NCI-H2029 (cell line): ENCODE measurements at places on chromosomes 16 and 17.

GRCh38 chr16:66604376-66605176 lies at the start of gene CMTM3:
TSS of gene CMTM3 (plus strand) at chr16:66604704. CDS start at chr16:66604806, 102 bp downstream.
- DNase-seq, result no peak

DNA sequence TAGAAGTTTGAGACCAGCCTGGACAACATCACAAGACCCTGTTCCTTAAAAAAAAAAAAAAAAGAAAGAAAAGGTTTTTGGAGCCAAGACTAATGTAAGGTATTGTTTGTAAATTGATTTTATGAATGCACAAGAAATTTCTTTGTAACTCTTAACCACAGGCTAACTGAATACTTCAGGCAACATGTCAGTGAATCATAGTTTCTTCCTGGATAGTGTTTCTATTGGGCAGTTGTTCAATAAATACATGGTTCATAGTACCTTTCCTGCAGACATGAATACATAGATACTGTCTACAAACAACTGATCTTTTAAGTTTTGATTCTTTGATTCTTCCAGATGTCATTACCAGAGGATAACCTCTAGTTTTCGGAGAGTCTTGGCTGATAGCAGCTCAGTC lies 11.6 kb downstream of the DDX42 start:
- no peak for DNase-seq

GRCh38 chr17:61507383-61508066 lies 55.3 kb downstream of the TBX4 start:
- DNase-seq, result no peak

- no peak for DNase-seq
Measured at GRCh38 chr17:27588354-27588753, 42.6 kb upstream of the LGALS9 start.

GRCh38 chr17:17771498-17772201 lies 65.1 kb downstream of the SREBF1 start:
- DNase-seq, result no peak

- no peak for DNase-seq
Measured at GRCh38 chr16:74570412-74571301, 36.3 kb downstream of the GLG1 start.

- DNase-seq, result no peak
Measured at GRCh38 chr17:81738801-81739393, 26.8 kb downstream of the SLC25A10 start.

DNA sequence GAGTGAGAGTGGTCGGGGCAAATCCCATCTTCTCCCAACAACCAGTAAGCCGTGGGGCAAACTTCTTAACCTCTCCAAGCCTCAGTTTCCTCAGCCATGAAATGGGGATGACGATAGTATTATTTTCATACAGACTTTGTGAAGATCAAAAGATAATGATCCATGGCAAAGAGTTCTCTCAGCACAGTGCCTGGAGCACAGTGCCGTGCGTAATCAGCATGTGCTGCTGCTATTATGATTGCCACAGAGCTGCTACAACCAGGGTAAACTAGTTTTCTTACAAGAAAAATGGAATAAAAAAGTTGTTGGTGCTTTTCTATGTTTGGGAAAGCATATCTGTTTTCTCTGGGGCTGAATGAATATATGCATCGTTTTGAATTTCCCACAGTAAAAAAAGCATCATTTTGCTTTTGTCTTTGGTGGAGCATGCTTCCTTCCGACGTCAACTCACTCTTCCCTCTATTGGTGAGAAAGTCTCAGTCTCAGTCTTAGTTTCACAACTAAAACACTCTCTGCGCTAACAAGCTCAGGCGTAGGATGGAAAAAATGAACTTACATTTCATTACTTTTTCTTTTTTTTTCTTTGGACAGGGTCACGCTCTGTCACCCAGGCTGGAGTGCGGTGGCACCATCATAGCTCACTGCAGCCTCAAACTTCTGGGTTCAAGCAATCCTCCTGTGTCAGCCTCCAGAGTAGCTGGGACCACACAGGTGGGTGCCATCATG lies 37.2 kb downstream of the CDK5R1 start:
- DNase-seq, result no peak

- no peak for DNase-seq
Measured at GRCh38 chr16:4813251-4814003, 11.0 kb upstream of the ROGDI start.

DNA sequence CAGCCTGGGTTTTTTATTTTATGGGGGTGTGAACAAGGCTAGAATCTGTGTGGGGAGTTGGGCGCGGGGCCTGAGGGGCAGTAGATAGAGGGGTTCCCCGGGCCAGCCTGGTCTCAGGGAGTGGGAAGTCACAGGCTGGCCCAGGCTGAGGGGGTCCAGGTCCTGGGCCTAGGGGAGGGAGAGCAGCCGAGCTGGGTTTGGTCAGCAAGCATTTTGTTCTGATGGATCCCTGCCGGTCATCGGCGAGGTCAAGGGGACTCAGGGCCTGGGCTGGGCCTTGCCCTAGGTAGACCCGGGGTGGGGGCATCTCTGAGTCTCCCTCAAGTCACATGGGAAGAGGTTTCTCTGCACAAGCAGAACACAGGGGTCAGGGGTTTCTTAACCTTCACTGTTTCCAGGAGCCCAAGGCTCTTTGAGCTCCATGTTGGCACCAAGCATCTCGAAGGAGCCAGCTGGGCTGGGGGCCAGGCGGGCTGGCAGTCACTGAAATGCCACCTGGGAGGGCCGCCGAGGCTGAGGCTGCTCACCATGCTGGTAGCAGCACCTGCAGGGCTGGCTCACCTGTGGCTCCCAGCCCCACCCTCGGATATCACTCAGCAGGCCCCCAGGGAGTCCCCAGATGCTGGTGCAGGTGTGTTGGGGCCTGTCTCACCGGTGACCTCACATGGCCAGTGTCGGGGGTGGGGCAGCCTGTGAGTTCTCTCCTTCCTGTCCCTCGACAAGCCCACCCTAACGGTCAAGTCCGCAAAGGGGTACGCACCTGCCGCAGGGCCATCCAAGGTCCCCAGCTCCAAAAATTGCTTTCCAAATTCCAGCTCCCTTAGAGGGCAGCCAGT lies 41.0 kb downstream of the SLC7A5 start:
- no peak for DNase-seq

DNA sequence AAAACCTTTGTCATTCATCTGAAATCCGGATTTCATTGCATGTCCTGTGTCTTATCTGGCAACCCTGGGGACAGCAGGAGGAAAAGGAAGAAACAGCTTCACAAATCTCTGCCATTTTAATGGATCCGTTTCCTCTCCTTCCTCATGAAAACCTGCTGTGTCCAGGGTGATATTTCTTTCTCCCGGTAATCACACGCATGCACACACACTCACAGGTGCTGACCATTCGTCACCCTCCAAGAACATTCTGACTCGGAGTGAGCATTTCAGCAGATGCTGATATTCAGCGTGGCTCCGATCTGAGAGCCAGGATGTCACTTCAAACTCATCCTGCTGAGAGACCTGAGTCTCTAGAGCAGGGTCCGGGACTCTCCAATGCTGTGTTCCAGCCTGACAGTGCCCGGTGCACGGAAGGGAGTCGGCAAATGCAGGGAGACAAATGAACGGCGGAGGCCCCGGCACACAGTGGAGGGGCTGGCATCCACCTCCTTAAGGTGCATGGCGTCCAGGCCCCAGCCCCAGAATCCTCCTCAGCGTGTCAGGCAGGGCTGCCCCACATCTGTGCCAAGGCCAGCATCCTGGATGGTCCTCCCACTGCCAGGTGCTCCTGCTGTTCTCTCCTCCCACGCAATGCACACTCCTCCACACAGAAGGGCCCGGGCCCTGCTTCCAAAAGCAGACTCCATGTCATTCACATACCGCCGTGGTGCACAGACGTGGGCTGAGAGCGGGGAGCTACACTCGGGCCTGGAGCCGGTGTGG lies 70.7 kb downstream of the RBFOX3 start:
- DNase-seq, result no peak

- DNase-seq, result peak; percentile 82
Measured at GRCh38 chr17:48153691-48154358, 46.3 kb downstream of the SNX11 start.

- no peak for DNase-seq
Measured at GRCh38 chr16:1485847-1486496, 2.8 kb downstream of the PTX4 start.

- DNase-seq, result no peak
Measured at GRCh38 chr17:19327031-19327783, 35.3 kb downstream of the B9D1 start.

GRCh38 chr16:78290395-78290794 lies 190.9 kb downstream of the WWOX start:
- no peak for DNase-seq

- no peak for DNase-seq
Measured at GRCh38 chr17:82687871-82688270, 10.6 kb downstream of the RAB40B start.

DNA sequence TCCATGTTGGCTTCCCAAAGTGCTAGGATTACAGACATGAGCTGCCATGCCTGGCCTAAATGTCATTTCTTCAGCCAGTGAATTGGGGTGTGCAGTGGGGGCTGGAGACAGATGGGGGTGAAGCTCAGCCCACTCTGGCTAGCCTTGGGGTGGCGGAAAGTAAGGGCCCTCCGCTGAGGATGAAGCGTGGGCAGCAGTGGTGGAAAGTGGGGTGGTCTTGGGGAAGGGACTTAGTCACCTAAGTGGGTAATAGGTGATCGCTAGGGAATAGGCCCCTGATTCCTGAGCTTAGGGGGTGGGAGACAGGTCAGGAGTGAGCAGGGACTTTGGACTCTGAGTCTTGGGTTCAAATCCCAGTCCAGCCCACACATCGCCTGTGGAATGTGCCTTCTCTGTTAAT lies 2.2 kb downstream of the LLGL1 start:
- DNase-seq, result no peak

DNA sequence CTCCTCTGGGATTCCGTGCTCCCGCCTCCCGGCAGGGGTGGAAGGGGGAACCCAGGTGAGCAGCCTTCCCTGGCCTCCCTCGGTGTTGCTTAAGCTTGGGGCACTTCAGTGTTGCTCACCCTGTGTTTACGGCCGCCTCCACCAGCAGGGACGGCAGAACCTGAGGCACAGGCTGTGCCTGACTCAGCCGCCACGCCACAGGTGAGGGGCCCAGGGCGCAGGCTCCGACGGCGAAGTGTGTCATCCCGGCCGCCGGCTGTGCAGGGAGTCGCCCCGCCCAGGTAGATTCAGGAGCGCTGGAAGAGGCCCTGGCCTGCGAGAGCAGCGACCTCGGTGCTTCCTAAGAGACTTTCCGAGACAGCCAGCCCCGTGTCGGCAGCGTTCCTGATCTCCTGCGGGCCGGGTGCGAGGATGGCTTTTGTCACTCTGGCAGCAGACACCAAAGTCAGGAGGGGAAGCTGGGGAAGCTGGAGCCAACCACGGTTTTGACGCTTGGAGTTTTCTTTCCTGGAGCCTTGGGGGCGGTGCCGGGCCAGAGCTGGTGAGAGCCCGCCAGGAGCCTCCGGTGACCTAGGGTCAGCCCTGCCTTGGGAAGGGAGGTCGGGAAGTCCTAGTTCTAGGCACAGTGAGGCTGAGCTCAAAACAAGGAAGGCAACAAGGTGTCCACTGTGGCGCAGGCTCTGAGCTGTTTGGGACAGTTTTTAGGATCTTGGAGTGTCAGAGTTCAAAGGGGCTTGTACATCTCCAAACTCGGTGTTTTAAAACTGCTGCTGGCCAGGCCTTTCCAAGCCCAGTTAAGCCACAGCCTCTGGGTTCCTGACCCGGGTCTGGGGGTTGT lies 2.1 kb downstream of the GSE1 start:
- DNase-seq, result no peak

GRCh38 chr17:55751720-55752250 lies 934 bp downstream of the PCTP start:
- DNase-seq, result no peak

GRCh38 chr17:792277-792676 lies 10.1 kb downstream of the MRM3 start:
- DNase-seq, result no peak

- DNase-seq, result no peak
Measured at GRCh38 chr17:66493283-66494019, 191.0 kb downstream of the PRKCA start.

- no peak for DNase-seq
Measured at GRCh38 chr17:37562016-37562745, 47.0 kb downstream of the SYNRG start.

GRCh38 chr16:9256196-9256595 lies 164.8 kb downstream of the HAPSTR1 start:
- no peak for DNase-seq

- DNase-seq, result no peak
Measured at GRCh38 chr16:69706256-69706974, 19.9 kb downstream of the NQO1 start.

- no peak for DNase-seq
Measured at GRCh38 chr16:1019231-1020090, 37.9 kb downstream of the SOX8 start.

- DNase-seq, result no peak
Measured at GRCh38 chr16:83887080-83887479, 11.8 kb upstream of the MLYCD start.

DNA sequence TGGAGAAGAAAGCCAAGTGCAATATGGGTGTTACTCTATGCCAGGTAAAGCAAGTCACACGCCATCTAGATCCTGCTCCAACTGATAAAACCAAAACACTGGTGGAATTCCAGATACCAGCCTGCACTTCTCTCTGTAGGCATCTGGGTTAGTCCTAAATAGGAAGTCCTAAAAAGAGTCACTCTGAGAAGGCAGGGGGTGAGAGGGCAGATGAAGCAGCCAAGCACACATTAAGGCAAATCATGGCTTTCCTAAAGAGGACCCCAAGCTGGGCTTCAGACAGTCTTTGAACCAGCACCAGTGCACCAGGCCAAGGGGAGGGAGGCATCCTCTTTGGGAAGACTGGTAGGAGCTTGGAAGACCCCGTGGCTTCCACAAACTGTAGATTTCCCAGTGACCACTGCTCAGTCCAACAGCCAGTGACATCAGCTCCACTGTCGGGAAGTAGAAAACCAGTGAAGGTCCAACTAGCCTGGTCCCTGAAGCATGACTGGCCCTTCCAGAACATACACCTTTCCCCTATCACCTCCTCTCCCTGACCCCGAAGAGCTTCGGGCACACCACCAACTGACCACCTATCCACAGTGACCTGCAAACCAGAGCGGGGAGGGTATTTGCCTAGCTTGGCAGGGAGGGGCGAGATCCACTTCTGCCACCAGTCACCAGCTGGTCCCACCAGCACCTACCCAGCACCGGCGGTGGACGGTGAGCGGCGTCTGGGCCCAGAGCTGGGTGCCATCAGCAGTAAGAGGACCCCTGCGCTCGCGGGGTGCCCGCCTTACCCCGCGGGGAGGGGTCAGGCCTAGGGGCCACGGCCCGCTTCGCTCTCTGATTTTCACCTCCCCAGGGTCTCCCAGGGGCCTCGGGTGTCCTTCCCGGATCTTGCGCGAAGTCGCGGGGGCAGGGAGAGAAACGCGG lies 1.0 kb downstream of the LITAF start:
- DNase-seq, result no peak

- DNase-seq, result peak; percentile 65
Measured at GRCh38 chr17:74176546-74177001, 26.9 kb upstream of the RPL38 start.

DNA sequence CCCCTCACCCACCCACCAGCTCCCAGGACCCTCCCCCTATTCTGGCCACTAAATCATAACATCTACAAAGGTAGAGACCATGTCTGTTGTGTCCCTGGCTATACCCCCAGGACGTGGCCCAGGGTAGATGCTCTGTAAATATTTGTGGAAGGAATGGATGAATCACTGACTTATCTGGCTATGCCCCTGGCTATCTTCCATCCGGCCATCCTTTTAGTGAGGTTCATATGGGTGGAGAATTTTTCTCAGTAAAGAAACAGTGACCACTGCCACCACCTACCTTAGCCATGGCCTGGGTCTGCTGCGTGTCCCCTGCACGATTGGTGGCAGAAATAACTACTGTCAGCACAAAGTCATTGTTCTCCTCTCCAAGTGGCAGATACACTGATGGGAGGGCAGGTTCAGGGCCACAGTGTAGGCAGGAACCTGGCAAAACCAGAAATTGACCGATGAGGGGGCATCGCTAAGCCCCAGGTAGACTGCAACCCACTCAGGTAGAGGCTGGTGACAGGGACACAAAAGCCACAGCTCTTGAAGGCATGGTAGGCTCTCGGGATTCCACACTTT lies 63.1 kb upstream of the BCO1 start:
- no peak for DNase-seq
